Brain microvascular endothelial cell (primary cell): ENCODE measurements at places on chromosomes 2 and 18.

- DNase-seq: no peak
These were observed 1.5 kb downstream of the AQP4 start for GRCh38 chr18:26863921-26864497.

- no peak for DNase-seq
These were observed 24.5 kb downstream of the ZEB2 start for GRCh38 chr2:144495227-144496091.

- DNase-seq: no peak
These were observed 95.1 kb downstream of the MYO5B start for GRCh38 chr18:50099725-50100407.

GRCh38 chr2:36479406-36479805 lies 118.6 kb downstream of the FEZ2 start:
- no peak for DNase-seq

DNA sequence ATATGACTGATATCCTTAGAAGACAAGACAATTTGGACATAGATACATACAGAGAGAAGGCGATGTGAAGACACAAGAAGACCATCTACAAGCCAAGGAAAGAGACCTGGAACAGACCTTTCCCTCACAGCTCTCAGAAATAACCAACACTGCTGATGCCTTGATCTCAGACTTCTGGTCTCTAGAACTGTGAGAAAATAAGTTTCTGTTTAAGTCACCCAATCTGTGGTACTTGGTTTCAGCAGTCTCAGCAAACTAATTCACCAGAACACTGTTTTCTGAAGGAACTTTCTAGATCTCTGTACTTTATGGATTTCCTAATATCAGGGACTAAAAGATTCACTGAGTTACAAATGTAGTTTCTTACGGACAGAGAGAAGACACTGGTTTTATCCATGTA lies 58.8 kb downstream of the NAB1 start:
- no peak for DNase-seq

- DNase-seq: no peak
These were observed 25.3 kb upstream of the SERTAD2 start for GRCh38 chr2:64678771-64679590.

GRCh38 chr2:160220545-160221009 lies 20.5 kb upstream of the ITGB6 start:
- DNase-seq: no peak

- no peak for DNase-seq
These were observed 59.4 kb upstream of the EPB41L3 start for GRCh38 chr18:5603153-5603552.

GRCh38 chr2:186717320-186718007 lies 23.6 kb downstream of the FAM171B start:
- no peak for DNase-seq

- DNase-seq: peak; percentile 44
These were observed 78.4 kb upstream of the MEX3C start for GRCh38 chr18:51275712-51276476.

DNA sequence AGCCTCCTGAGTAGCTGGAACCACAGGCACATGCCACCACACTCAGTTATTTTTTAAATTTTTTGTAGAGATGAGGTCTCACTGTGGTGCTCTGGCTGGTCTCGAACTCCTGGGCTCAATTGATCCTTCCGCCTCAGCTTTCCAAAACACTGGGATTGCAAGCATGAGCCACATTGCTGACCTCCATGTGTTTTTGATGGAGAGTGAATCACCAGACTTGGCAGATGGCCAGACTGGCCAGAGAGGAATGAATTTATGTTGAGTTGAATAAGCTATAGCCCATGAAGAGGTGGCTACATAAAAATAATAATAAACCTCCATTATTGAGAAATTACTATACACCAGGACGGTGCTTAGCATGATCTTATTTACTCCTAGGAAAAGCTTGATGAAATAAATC lies 91.5 kb downstream of the MREG start:
- DNase-seq: peak; percentile 97

- no peak for DNase-seq
These were observed 19.1 kb upstream of the MC4R start for GRCh38 chr18:60391571-60392226.
